Bladder microvascular endothelial cell (primary cell): ENCODE measurements at places on chromosomes 4 and X. TPM values are rescaled to one million over a fixed set of nuclear protein-coding genes. Genes with fewer than 3 reads are reported as not detected.

NKRF gene
- 3.1 and 8.2 TPM in 2 replicates for total RNA-seq

CENPE gene
- total RNA-seq = 12.3 and 15.2 TPM in 2 replicates

ZIC3 gene
- total RNA-seq = not detected in 2 replicates

MAGEC3 gene
- not detected in 2 replicates for total RNA-seq

DCAF4L1 gene
- total RNA-seq = under 0.01 and 0.19 TPM in 2 replicates

CLCN4 gene
- total RNA-seq = 3.1 and 8.3 TPM in 2 replicates

RAB41 gene
- not detected in 2 replicates for total RNA-seq

TMEM35A gene
- 0.16 and 1.3 TPM in 2 replicates for total RNA-seq

CHST7 gene
- 31.6 and 47.6 TPM in 2 replicates for total RNA-seq

FHDC1 gene
- total RNA-seq = under 0.01 and 0.25 TPM in 2 replicates

MAN2B2 gene
- total RNA-seq = 7.9 and 20.9 TPM in 2 replicates

CLDN2 gene
- total RNA-seq = not detected in 2 replicates

ANK2 gene
- total RNA-seq = 1.5 and 38.8 TPM in 2 replicates

AGTR2 gene
- total RNA-seq = not detected in 2 replicates

ASB9 gene
- 4.9 and 28.3 TPM in 2 replicates for total RNA-seq

FGFR3 gene
- 0.32 and 3.2 TPM in 2 replicates for total RNA-seq
